Epithelial cell of umbilical artery (primary cell): ENCODE measurements at places on chromosomes 7 and 10. TPM values are rescaled to one million over a fixed set of nuclear protein-coding genes. Genes with fewer than 3 reads are reported as not detected.

CALD1 gene
- 248 and 255 TPM in 2 replicates for total RNA-seq

KLLN gene
- total RNA-seq, result 0.30 and 0.32 TPM in 2 replicates

CHST12 gene
- total RNA-seq, result 1.3 and 10.3 TPM in 2 replicates

TSPAN12 gene
- 14.0 and 16.2 TPM in 2 replicates for total RNA-seq

C7orf57 gene
- under 0.01 TPM in 1 of 2 replicates, not detected in the other for total RNA-seq

LIPJ gene
- not detected in 2 replicates for total RNA-seq

LRWD1 gene
- 31.3 and 33.8 TPM in 2 replicates for total RNA-seq

SEMA4G gene
- total RNA-seq, result 0.30 and 0.65 TPM in 2 replicates
